Glutamatergic neuron (in vitro differentiated cells): ENCODE measurements at places on chromosomes 4 and X. TPM values are rescaled to one million over a fixed set of nuclear protein-coding genes. Genes with fewer than 3 reads are reported as not detected.

The PDE5A gene
- 3.2 TPM for total RNA-seq

The AWAT2 gene
- total RNA-seq, result not detected

The GAGE12J gene
- not detected for total RNA-seq

The UGT2A1 gene
- total RNA-seq, result not detected

The C4orf51 gene
- total RNA-seq, result not detected

The DDX53 gene
- total RNA-seq, result not detected

The SCD5 gene
- total RNA-seq, result 31.9 TPM

The SAT1 gene
- 31.4 TPM for total RNA-seq

The ERCC6L gene
- total RNA-seq, result 1.2 TPM

The PABPC4L gene
- 0.47 TPM for total RNA-seq
